ENCODE measurements at places on chromosomes 11 and 22. TPM values are rescaled to one million over a fixed set of nuclear protein-coding genes. Genes with fewer than 3 reads are reported as not detected.

The CARD18 gene
- total RNA-seq: not detected

The CALCA gene
- not detected for total RNA-seq

The CHRM1 gene
- not detected for total RNA-seq

The ISX gene
- not detected for total RNA-seq

The C11orf87 gene
- total RNA-seq: not detected

The LMO1 gene
- total RNA-seq: not detected

The MMP12 gene
- total RNA-seq: not detected

Data from activated naive CD8-positive, alpha-beta T cell treated with anti-CD3 and anti-CD28 coated beads, Interleukin-2, amount 10 ng/mL, durations not matched to agents 7 days and 5 days (primary cell).